ENCODE measurements at places on chromosomes 7 and 10.

GRCh38 chr10:29595146-29595545, 39.6 kb downstream of the SVIL start:
- DNase-seq: no peak

- no peak for DNase-seq
These were observed 10.3 kb upstream of the LRRC27 start for GRCh38 chr10:132321726-132322125.

GRCh38 chr10:34186745-34187144, 628.4 kb downstream of the PARD3 start:
- no peak for DNase-seq

- peak; percentile 28 for DNase-seq
These were observed 134.8 kb upstream of the NAMPT start for GRCh38 chr7:106419455-106420182.

- DNase-seq: no peak
These were observed 10.9 kb downstream of the FAM3C start for GRCh38 chr7:121385056-121385799.

- DNase-seq: no peak
These were observed 71.6 kb downstream of the ADRA2A start for GRCh38 chr10:111148440-111148839.

- DNase-seq: no peak
These were observed 4.5 kb upstream of the ANKRD1 start for GRCh38 chr10:90925079-90926029.

GRCh38 chr7:139089118-139089517, 20.4 kb downstream of the ZC3HAV1 start:
- DNase-seq: no peak

DNA sequence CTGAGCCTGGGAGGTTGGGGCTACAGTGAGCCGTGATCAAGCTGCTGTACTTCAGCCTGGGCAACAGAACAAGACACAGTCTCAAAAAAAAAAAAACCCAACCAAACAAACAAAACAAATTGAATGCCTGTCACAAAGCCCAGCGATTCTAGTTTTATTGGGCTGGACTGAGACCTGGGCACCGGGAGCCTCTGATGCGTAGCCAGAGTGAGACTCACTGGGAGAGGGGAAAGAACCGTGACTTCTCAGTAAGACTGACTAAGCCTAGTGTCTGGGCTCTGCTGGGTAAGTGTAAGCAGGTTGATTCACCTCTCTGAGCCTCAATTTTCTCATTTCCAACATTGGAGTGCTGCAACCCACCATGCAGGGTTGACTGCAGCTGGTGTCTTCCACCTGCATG, 10.1 kb upstream of the LEP start:
- no peak for DNase-seq

GRCh38 chr7:17434191-17434590, 135.7 kb downstream of the AHR start:
- DNase-seq: no peak

- DNase-seq: peak; percentile 30
These were observed 33.3 kb upstream of the NMT2 start for GRCh38 chr10:15201589-15202300.
